Left renal cortex interstitium (tissue), 4 donors: ENCODE measurements at places on chromosomes 7 and 10. TPM values are rescaled to one million over a fixed set of nuclear protein-coding genes. Genes with fewer than 3 reads are reported as not detected.

Gene UCMA
- polyA plus RNA-seq: not detected

Gene SH2D4B
- 0.14 TPM for polyA plus RNA-seq

Gene DNMBP
- 35.4 TPM for polyA plus RNA-seq

DNA sequence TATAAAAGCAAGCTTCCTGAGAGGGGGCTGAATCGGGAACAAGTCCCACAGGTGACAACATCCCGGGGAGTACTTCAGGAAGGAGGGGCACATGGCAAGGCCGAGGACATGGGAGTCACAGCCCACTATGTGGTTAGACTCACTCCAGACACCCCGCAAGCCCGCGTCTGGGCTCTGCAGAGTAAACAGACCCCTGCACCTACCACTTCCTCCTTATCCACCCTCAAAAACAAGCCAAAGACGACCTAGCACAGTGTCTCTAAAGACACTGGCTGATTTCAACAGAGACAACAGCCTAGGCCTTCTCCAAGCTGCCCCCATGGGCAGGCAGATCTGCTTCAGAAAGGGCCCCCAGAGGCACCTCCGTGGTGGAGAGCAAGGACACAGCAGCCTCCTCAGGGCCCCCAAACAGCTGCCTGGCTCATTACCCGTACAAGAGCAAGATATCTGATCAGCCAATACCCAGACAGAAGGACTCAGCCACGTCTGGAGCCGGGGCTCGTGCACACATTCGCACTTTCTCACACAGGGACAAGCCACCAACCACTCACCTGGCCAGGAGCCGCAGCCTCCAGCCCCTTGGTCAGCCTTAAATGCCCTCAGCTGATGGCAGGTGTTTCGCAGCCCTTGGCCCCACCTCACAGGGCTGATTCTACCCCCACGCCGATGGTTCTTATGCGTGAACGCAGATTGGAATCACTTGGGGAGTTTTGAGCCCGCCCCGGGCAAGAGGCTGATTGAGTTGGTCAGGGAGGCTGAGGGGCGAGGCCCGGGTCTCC lies 10.7 kb upstream of the KPNA7 start:
- no peak for DNase-seq

DNA sequence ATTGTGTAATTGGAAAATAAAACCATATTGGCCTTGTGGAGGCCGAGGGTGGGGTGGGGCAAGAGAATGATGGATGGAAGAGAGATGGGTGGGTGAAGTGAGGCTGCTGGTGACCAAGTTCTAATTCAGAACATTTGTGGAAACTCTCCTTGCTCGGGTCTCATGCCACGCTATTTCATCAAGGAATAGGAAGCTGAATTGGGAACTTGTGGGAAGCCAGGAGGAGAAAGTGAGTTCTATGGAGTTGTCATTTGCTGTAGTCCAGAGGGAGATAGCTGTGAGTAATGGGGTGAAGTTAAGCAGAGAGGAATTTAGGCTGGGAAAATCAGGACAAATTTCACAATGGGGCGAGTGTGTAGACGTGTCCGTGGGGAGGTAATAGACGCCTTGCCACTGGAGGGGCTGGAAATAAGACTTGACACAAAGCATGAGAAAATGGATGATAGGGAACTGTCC lies 339.2 kb downstream of the LRMDA start:
- no peak for DNase-seq

GRCh38 chr7:116145245-116145852 lies 65.0 kb upstream of the TES start:
- DNase-seq: no peak

DNA sequence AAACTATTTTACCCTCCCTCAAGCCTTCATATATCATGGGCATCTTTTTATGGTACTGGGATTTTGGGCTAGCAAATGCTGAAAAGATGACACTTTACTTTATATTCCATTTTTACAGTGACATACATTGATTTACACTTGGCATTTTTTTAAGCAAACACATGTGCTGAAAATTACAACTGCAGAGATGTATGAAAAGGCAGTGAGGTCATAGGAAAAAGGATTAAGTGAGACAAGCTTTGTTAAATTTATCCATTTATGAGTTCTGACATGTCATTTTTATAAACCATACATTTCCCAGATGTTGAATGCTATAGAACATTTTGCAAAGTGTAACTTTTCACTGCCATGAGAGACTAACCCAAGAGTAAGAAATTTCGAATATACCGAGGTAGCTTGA lies 68.8 kb upstream of the RSU1 start:
- no peak for DNase-seq

- DNase-seq: no peak
Observed at GRCh38 chr10:33333260-33334101, 986 bp downstream of the NRP1 start.

- DNase-seq: peak; percentile 81
Observed at GRCh38 chr10:17200912-17201793, at the start of gene TRDMT1. TRDMT1 (minus strand) TSS chr10:17201672; CDS start chr10:17201634, 38 bp downstream.

- DNase-seq: no peak
Observed at GRCh38 chr7:149815661-149816266, 22.4 kb upstream of the ZNF862 start.

DNA sequence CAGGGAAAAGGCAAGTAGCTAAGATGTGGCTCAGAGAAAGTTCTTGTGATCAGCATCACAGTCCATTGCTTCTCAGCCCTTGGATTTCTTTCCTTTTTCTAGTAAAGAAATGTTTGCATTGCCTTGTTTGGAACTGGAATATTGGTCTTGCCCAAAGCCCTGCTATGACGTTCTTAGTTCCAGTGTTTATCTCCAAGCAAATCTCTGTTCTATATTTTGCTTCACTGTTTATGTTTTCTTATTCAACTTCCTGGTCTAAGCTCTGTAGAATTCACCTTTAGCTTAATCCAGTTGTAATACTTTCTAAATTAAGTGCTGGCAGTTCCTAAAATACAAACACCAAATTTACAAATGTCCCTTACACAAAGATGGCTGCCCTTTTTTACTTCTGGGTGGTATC lies 88.7 kb upstream of the ZNF438 start:
- DNase-seq: no peak
